ENCODE measurements at places on chromosomes 4 and X.

GRCh38 chr4:41322617-41323016 lies 65.9 kb downstream of the UCHL1 start:
- no peak for DNase-seq

- no peak for DNase-seq
Observed at GRCh38 chr4:184059099-184059498, 154.0 kb downstream of the STOX2 start.

GRCh38 chr4:14095831-14096230 lies 468.3 kb upstream of the BOD1L1 start:
- no peak for DNase-seq

DNA sequence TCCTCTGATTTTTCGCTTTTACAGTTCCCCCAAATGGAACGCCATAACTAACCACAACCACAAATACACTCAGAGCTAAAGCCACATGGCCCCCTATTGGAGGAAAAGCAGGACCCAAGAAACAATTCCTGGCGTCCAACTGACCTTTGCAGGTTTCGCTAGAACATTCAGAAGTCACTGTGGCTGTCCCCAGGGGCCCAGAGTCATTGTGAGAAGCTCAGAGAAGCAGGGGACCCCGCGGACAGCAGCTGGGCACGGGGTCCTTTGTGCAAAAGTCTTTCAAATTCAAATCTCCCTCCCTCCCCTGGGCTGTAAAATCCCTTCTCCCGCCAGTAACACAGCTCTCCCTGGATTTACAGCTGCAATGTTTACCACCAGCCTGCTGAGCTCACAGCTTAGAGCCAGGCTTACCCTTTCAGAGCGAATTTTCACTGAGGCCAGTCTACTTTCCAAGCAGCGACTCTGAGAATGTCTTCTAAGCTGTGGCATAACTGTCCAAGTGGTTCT lies 214.8 kb downstream of the CRLF2 start:
- DNase-seq, result no peak

- no peak for DNase-seq
Observed at GRCh38 chr4:159540501-159540900, 437.6 kb downstream of the RAPGEF2 start.

DNA sequence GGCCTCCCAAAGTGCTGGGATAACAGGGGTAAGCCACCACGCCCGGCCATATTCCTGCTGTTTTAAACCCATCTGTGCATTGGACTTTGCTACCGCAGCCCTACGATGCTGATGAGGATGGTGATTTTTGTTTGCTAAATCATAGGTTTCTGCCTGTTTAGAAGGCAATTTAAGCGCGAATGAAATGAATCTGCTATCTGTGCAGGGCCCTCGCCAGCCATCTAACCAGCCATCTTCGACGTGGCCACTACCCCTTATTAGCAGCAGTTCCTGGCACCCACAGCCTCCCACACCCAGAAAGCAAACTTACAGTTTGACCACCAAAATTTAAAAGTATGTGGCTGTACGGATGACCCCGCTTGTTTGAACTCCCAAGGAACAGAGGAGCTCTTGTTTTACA lies 178.5 kb downstream of the SHOX start:
- DNase-seq, result no peak

GRCh38 chr4:123031664-123032063 lies 109.3 kb upstream of the NUDT6 start:
- no peak for DNase-seq

GRCh38 chr4:59945277-59945676 lies 1254.8 kb upstream of the ADGRL3 start:
- DNase-seq, result no peak

- no peak for DNase-seq
Observed at GRCh38 chrX:119537487-119537886, 27.7 kb downstream of the STEEP1 start.

- DNase-seq, result peak; percentile 65
Observed at GRCh38 chr4:38856524-38857337, at the start of gene TLR6. TLR6 (minus strand) TSS chr4:38856817; CDS start chr4:38829473, 27,344 bp downstream.

- DNase-seq, result no peak
Observed at GRCh38 chr4:19752599-19752998, 499.1 kb upstream of the SLIT2 start.

DNA sequence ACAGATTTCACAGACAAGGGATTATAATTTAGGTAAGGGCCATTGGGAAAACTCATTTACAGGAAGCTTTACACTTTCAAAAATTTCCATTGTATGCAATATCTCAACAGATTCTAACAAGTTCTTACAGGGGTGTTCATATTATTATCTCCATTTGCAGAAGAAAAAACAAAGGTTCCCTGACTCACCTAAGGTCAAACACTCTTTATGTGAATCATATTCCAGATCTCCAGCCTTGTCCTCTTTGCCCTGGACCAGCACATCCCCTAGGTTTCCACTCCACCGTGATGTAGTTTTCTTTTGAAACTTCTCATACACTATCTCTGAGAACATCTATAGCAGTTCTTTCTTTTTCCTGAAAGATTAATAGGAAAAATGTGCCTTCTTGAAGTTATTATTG lies 96.4 kb upstream of the HS3ST1 start:
- DNase-seq, result no peak

GRCh38 chr4:159400558-159401225 lies 297.8 kb downstream of the RAPGEF2 start:
- no peak for DNase-seq

DNA sequence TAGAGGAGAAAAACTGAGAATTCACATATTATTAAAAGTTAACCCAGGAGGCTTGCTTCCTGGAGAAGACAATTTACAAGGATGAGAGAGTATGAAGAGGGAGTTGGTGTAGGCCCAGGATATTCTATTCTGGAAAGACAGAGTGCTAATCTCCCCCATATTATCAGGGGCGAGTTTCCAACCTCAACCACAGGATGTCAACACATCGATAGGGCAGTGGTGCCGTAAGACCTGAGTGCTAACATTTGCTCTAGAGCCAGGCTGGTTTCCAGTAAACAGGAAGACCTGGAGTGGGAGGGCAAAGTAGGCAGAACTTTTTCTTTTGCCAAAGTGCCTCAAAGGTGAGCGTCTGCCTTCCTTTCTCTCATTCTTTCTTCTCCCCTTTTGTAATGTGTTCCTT lies 2.8 kb upstream of the AWAT1 start:
- DNase-seq, result no peak

DNA sequence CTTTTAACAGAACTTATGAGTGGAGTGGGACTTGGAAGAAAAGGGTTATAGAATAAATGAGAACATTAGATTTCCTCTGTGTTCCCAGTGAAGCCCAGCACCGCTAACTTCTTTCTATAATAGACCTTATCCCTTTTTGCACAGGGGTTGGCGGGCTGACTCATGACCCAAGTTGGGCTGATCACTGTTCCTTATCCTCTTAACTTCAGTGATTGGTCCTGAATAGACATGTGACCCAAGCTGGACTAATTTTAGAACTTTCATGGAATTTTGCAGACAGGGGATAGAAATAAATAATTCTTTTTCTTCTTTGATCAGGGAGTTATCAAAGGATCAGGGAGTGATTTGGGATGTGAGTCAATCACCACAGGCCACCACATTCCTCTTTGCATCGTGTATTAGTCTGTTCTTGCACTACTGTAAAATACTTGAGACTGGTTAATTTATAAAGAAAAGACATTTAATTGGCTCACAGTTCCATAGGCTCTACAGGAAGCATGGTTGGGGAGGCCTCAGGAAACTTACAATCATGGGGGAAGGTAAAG lies 75.9 kb downstream of the UCHL1 start:
- DNase-seq, result no peak

DNA sequence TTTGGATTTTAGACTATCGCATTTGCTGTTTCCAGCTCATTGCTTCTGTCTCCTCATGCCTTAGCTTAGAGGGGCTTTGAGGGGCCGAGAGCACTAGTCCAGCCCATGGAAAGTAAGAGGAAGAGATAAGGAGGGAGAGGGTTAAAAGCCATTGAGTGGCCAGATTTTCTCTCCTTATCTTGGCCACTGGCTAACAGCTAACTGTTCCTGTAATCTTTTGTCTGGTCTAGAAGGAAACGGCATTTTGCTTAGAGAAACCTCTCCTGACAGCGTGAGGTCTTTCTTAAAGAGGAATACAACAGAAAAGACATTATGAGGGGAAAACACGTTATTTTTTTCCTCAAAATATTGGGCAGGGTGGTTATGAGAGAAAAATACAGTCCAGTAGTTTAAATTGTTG lies 7.9 kb downstream of the GPR101 start:
- DNase-seq, result no peak

GRCh38 chr4:80008351-80008750 lies 64.7 kb downstream of the ANTXR2 start:
- DNase-seq, result no peak

DNA sequence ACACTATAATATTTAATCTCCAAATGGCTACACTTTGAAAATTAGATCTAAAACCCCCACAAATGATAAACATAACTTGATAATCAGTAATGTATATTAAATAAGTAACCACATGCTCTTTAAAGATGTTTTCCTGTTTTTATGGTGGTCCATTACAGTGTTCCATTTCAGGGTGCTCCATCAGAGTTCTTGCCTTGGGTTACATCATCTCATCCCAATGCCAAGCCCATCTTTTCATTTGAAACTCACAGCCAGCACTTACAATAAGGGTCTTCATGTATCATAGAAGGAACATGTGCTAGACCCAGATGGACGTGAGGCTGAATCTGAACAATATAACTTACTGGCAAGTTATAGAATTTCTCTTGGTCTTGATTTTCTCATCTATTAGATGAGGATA lies 10.5 kb upstream of the PAQR3 start:
- no peak for DNase-seq

DNA sequence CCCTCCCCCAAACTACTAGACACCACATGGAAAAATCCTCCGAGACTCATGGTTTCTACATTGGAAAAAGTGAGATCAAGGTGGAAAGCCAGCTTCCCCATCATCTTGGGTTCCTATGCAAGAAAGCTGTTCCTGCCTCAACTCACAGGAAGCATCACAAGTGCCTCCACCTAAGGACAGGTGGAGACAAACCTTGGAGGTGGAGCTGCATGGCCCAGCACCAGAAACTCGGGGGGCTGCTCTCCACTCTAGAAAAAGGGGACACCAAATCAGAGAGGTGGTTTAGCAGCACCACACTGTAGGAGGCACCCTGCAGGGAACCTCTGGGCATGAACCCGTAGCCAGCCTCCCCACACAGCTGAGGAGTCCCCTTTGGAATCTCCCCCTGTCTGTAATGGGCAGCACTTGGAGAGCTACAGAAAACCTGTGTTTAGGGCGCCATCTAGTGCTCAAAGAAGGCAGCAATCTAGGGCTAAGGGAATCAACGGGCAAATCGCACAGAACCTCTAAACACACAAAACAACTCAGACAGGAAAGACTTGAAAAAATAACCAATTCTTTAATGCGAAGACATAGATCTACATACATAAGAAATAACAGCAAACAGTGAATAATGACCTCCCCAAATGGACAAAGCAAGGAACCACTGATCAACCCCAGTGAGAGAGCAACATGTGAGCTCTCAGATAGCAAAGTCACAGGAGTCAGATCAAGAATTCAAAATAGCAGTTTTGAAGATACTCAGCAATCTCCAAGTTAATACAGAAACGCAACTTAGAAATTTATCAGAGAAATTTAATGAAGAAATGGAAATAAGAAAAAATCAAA lies 37.0 kb upstream of the ZBTB33 start:
- peak; percentile 45 for DNase-seq

GRCh38 chr4:72744103-72744725 lies 175.2 kb upstream of the ADAMTS3 start:
- no peak for DNase-seq

DNA sequence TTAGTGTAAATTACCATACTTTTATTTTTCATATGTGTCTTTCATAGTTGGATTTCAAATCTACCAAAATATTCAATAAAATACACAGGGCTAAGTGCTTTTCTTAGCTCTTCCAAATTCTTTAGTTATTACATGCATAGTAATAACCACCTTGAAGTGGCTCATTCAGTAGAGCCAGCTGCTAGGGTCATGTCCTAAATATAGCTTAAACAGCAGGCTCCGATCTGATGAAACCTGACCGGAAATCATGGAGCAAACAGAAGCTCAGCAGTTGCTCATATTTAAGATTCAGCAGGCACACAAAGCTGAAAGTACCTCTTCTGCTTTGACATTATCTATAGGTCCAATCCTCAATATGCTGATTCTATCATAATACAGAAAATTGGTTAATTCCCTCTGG lies 1470.4 kb downstream of the ADGRL3 start:
- DNase-seq, result no peak

- no peak for DNase-seq
Observed at GRCh38 chr4:78585633-78586032, 34.1 kb downstream of the ANXA3 start.

DNA sequence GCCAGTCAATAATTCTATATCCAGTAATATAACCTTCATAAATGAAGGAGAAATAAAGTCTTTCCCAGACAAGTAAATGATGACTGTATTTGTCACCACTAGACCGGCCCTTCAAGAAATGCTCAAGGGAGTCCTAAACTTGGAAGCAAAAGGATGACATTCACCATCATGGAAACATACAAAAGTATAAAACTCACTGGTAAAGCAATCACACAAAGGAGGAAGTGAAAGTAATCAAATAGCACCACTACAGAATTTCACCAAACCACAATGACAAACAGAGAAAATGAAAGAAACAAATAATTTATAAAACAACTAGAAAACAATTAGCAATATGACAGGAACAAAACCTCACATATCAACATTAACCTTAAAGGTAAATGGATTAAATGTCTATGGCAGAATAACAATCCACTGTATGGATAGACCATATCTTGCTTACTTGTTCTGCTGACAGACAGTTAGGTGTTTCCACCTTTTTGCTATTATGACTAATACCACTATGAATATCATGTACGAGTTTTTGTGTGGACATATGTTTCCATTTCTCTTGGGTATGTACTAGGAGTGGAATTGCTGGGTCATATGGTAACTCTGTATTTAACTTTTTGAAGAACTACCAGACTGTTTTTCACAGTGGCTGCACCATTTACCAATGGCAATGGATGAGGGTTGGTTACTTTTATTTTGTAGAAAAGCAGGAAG lies 44.9 kb downstream of the NAT8L start:
- DNase-seq, result no peak

GRCh38 chr4:161721947-161722346 lies 441.9 kb downstream of the FSTL5 start:
- no peak for DNase-seq

- DNase-seq, result no peak
Observed at GRCh38 chr4:25847329-25847728, 15.5 kb downstream of the SEL1L3 start.

- DNase-seq, result no peak
Observed at GRCh38 chr4:169024762-169025161, 14.7 kb upstream of the CBR4 start.

GRCh38 chrX:87896057-87896456 lies 378.5 kb downstream of the KLHL4 start:
- no peak for DNase-seq

DNA sequence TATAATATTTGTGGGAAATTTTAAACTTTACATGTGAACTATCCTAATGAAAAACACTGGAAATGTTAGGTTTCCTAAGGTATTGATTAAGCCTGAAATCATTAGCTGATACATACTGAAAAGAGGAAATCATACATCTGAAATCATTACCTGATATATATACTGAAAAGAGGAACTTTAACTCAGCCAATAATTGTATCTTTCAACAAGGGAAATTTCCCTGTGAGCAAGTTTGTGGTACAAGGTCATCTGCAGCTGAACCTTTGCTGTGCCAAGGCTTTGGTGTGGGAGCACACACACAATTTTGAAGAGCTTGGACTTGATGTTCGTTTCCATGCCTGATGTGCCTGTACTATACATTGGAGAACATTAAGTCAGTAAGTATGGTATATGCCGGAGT lies 131.9 kb upstream of the USP9X start:
- DNase-seq, result no peak

GRCh38 chrX:3514996-3515395 lies 168.5 kb upstream of the MXRA5 start:
- DNase-seq, result no peak

- no peak for DNase-seq
Observed at GRCh38 chr4:85496933-85497332, 22.0 kb downstream of the ARHGAP24 start.
